ENCODE measurements at places on chromosomes 4 and X.
A peak's percentile ranks its signal among the peaks of the same experiment; 100 is the strongest.

DNA sequence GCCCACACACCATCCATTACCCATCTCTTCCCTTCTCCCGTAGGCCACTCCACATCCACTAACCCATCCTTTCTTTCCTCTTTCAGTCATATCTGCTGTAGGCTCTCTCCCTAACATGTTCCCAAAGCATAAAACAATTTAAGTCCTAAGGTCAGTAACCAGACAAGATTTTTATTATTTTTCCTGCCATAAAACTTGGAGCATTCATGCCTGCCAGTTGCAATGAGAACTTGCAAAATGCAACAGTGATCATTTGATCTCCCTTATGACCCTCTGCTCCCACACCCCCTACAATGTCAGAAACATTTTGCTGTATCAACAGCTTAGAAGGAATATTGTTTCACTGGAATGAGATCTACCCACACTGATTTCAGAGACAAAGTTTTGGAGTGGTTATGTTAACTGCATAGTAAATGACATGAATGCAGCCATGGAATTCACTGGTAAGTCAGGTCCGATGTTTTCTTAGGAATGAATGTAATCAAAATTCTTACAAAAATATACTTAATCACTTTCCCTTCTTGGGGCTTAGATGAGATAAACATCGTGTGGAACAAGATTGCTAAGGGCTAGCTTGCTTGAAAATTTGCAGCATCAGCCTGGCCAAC, 5.7 kb downstream of the NIPAL1 start:
- DNase-seq: no peak

- no peak for DNase-seq
These were observed 7.5 kb downstream of the CD99 start for GRCh38 chrX:2698604-2699003.

DNA sequence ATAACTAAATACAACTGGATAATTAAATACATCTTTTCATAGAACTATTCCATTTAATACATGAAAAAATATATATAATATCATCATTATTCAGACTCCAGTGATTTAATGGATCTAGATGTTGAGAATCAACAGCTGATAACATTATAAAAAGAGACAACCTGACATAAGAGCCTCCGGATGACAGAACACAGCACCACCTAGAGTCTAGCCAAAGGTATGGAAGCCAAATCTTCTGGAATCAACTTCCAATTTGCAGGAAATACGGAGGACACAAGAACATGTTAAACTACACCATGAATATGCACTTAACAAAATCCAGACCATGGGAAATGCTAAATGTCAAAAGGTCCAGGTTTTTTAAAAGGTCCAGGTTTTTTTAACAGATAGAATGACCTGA, 55.0 kb downstream of the LRBA start:
- DNase-seq: no peak

DNA sequence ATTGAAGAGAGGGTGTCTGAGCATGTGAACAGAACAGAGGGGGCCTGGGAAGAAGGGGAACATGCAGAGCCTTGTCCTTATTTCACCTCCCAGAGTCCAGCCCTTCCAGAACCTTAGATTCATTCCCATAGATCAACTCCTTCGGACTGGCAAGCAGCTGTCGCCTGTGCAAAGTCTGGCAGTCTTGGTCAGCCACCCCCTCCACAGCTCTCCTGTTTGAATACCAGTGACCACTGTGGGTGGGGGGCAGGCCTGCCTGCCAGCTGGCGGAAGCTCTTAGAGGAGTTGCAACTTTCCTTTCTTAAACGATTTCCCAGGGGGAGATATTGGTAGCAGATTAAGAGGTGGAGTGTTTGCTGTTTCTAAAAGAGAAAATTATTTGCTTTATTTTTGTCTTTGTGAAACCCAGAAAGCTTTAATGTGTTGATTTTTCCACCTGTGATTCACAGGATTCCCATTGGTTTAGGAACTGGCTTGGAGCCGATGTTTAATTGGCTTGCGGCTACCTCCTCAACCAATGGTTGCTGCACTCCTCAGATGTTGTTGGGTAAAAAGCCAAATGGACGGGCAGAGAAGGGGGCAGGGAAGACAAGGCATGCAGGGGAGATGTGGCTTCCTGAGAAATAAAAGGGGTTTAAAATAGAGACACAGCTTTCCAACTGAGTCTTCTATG, 62.2 kb upstream of the PRPS1 start:
- DNase-seq: peak; percentile 26

DNA sequence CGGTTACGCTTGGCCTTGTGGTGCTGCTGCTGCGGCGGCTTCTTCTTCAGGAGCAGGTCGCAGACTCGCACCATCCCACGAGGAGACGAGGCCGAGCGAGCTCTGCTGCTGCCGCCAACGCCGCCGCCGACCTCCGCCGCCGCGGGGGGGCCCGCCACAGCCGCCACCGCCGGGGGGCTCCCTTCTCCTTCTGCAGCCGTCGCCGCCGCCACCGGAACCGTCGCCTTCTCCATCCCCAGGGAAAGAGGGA, 237 bp downstream of the ANKRD17 start:
- no peak for DNase-seq

GRCh38 chrX:97529536-97530200, 646.0 kb downstream of the RPA4 start:
- no peak for DNase-seq

DNA sequence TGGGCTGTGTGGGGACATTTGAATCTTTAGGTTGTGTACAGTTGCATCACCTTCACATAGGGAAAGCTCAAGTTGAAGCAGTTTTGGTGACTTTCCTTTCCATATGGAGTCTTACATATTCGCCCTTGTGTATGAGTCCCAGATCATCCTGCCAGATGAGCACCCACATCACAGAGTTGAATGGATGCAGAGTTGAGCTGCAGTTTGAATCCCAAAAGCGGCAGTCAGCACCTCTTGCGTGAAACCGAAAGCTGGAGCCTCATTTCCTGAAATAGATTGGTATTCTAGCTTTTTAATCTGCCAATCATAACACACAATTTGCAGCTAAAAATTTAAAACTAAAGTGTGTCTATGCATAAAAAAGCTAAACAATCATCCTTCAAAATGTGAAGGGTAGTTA, 162.9 kb upstream of the DIPK2B start:
- no peak for DNase-seq

DNA sequence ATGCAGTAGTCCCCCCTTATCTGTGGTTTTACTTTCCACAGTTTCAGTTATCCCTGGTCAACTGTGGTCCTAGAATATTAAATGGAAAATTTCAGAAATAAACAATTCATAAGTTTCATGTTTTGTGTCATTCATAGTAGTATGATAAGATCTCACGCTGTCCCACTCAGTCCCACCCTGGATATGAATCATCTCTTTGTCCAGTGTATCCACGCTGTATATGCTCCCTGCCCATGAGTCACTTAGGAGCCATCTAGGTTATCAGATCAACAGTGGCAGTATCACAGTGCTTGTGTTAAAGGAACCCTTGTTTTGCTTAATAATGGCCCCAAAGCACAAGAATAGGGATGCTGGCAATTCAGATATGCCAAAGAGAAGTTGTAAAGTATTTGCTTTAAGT, 16.2 kb upstream of the SYTL4 start:
- no peak for DNase-seq

DNA sequence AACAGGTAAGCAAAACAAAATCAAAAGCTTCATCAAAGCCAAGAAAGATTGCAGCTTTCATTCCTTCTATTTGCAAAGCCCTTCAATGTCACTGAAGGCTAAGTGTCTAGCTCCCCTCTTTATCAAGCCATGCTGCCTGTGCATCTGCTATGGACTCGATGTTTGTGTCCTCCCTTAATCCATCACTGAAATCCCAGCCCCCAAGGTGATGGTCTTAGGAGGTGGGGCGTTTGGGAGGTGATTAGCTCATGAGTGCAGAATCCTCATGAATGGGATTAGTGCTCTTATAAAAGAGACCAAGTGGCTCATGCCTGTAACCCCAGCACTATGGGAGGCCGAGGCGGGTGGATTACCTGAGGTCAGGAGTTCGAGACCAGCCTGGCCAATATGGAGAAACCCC, 6.9 kb upstream of the TRIM2 start:
- DNase-seq: no peak

- no peak for DNase-seq
These were observed 57.2 kb downstream of the AFF1 start for GRCh38 chr4:86991994-86992393.

- DNase-seq: no peak
These were observed 139.1 kb downstream of the COL4A6 start for GRCh38 chrX:108299101-108299591.

- DNase-seq: no peak
These were observed 56.4 kb downstream of the STARD8 start for GRCh38 chrX:68703846-68704245.

GRCh38 chr4:1008840-1009541, 2.4 kb upstream of the FGFRL1 start:
- no peak for DNase-seq

GRCh38 chrX:94908171-94908570, 1234.2 kb downstream of the FAM133A start:
- DNase-seq: no peak

DNA sequence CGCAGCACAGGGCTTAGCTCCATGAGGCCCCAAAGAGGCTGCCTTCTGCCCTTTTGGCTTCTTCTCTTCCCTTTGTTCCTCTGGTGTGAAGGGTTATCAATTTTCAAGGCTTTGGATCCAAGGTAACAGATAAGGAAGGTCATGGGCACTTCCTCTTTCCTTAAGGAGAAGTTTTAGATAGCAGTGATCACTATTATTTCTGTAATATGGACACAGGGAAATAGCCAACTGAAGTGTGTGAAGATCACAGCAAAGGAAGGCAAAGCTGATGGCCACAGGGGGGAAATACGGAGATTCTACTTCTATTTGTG, 366.8 kb downstream of the UNC5C start:
- no peak for DNase-seq

DNA sequence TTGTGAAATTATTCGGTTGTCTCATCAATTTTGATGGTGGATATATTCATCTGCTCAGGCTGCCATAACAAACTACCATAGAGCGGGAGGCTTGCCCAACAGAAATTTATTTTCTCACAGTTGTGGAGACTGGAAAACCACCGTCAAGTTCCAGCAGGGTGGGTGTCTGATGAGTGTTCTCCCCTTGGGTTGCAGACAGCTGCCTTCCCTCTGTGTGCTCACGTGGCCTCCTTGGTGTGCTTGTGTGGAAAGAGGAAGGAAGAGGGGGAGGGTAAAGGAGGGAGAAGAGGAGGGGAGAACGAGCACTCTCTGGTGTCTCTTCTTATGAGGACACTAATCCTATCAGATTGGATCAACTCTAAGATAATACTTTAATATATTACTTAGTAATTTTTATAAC, 123.8 kb upstream of the TEX13D start:
- no peak for DNase-seq

DNA sequence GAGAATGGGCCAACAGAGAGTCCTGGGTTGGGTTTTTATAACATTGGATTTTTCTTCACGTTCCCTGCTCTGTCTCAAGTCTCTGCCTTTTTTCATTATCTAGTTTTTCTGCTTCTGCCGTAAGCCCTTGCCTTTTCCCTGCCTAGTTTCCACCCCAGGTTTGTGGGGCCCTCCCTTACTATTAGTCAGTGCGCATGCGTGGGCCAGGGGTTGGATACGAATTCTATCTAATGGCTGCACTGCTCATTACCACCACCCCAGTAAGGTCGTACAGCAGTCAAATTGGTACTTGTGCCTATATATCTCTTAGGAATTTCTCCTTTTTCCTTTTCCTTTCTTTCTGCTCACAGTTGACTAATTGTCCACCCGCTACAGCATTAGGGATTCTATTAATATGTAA, 49.4 kb downstream of the ANXA10 start:
- DNase-seq: no peak

- DNase-seq: no peak
These were observed 1689.5 kb upstream of the PCDH10 start for GRCh38 chr4:131459430-131460101.

- no peak for DNase-seq
These were observed 5.0 kb downstream of the CXXC4 start for GRCh38 chr4:104489731-104490095.

DNA sequence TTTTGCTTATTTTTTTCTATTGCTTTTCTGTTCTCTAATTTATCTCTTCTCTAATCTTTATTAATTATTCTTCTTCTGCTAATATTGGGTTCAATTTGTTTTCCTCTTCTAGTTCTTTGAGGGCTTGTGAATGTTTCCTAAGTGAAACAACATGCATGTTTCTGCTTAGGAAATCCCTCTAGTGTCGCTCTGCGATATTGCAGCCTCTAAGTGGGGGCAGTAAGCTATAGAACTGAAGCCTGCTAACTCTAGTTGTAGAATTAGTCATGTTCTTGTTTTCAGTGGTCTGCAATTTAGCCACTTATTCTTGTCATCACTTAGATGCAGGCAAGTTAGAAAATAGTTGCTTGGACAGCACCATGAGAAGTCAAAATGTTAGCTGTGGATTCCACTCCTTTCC, 222.6 kb downstream of the SPIN4 start:
- DNase-seq: no peak

GRCh38 chr4:29051381-29051965, 1668.7 kb upstream of the PCDH7 start:
- DNase-seq: no peak

DNA sequence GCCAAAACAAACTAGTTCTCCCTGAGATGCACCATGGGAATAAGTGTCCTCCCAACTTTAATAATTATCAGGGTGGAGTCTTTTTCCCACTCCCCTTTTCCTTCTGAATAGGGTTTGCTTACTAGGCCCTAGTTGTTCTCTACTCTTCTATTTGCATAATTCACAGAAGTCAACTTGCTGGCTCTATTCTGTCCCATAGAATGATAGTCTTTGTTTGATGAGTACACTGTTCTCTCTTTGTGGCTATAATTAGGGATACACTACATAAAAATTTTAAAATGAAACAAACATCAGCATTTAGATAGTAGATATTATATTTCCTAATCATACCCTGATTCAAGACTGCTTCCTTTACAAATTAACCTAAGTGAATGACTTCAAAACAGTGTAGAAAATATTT, 10.3 kb downstream of the PDHA2 start:
- DNase-seq: no peak

- no peak for DNase-seq
These were observed 20.7 kb upstream of the CSN1S1 start for GRCh38 chr4:69910016-69910782.

Data from DMS79 (cell line).